NCI-H510A (cell line): ENCODE measurements at places on chromosomes 3 and 15.

DNA sequence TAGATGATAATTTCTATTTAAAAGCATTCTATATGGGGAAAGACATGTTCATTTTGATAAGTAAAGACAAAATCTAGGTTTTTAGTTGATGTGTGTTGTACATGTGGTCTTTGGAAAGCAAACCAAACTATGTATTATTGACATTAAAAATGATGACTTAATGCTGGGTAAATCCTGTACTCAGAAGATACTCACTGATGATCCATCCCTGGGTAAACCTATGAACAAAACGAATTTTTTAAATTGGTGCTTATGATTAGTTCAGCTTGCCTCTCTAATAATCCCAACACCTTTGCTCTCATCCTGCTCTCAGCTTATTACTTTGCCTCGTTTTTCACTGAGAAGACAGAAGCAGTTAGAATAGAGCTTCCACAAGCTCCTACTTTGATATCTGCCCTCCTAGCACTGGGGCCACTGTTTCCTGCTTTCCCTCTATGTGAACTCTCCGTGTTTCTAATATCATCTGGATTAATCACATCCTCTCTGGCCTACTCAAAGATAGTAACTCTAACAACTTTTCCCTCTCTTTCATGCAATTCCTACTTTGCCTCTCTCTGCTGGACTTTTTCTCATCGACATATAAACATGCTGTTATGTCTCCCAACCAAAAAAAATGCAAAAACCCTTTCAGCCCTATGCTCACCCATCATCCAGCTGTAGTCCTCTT, 29.3 kb downstream of the RARRES1 start:
- no peak for DNase-seq

- DNase-seq = no peak
Measured at GRCh38 chr3:102099913-102100312, 250.6 kb downstream of the NFKBIZ start.

DNA sequence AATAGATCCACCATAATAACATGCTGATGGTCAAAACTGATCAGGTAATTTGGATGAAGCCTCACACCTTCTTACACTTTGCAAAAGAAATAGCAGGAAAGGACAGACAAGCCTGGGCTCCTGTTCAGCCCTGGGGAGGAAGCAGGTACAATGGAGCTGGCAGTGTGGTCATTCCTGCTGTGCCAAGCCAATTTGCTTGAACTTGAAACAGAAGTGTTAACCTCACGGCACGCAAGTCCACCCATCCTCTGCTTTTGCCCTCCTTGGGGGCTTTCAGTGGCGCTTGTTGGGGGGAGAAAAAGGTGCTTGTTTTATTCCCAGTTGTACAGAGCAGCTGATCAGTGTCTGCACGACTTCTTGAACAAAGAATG, 36.8 kb upstream of the RFTN1 start:
- no peak for DNase-seq

- no peak for DNase-seq
Measured at GRCh38 chr3:150681057-150681456, 22.7 kb downstream of the ERICH6 start.

GRCh38 chr3:159005137-159005536, 203.3 kb downstream of the MFSD1 start:
- no peak for DNase-seq

DNA sequence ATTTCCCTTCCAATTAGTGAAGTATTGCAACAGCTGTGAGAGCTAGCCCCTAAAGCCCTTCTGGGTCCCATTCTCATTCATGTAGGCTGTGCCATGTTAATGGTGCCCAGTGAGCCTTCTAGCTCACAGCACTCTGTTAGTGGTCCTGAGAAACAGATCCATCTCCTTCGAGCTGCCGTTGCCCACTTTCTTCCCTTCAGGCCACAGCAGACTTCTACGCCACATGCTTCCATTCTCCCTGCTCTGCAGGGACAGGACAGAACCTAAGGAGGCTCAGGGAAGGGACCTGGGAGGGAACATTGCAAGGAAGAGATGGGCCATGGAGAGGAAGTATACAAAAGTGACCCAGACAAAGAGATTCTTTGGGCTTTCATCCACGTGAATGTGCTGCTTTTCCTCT, 11.7 kb upstream of the STARD5 start:
- no peak for DNase-seq

DNA sequence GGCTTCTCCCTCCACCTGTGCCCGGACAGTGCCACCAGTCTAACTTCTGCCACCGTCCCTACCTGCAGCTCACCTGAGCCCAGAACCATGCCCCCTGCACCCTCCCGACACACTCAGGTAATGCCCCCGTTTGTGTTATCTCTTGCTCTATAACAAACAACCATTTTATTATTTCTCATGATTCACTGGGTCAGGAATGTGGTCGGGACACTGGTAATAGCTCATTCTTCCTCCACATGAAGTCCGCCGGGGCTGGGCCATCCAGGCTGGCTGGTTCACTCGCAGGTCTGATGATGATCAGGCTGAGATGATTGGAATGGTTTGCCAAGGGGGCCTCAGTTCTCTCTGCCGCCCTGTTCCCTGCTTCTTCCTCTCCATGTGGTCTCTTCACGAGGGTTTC, 20.3 kb upstream of the NR2E3 start:
- DNase-seq = no peak

DNA sequence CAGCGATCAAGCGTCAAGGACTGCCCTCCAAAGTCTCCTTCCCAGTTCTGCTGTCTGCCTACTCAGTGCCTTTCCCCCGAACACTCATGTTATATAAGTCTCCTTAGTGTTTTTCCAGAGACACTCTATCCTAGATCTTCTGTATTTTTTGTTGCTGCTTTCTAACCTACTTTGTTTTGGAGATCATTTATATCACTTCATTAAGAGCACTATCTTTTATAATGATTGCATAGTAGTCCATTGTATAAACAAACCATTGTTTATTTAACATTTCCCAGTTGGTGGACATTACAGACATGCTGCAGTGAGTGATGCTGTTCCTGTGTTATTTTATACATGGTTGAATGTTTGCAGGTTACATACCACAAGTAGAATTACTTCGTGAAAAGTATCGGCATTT, 47.1 kb downstream of the SLC25A26 start:
- DNase-seq = no peak

- DNase-seq = no peak
Measured at GRCh38 chr3:36147934-36148558, 232.3 kb upstream of the STAC start.

- DNase-seq = no peak
Measured at GRCh38 chr15:51634591-51635198, 12.1 kb upstream of the DMXL2 start.

DNA sequence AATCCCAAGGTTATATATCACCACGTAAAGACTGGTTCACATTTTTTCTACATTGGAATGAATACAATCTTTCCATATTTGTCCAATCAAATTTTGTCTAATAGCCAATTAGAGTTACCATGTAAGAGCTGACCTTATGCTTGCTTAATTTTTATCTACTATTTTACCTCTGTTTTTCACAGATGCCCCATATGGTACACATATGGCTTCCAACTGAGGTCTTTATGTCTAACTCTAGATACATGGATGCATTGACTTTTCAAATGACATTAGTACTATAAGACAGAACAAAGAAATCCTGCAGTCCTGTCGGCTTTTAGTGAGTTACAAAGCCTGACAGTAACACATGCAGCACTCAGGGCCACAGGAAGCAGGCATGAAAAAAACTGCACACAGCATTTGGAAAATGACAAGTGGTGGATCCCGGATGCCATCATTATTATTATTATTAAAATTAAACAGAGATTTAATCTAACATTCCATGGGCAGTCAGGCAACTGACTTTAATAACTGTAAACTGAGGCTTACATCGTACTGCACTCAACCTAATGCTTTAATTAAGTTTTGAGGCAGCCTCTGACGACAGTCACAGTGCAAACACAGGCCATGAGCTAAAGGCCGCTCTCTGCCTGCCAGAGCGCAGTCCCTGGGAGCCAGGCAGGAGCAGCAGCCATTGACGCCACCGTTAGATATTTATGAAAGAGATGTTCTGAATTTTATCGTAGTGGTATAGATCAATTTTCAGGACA, 113.9 kb upstream of the TMCO5A start:
- no peak for DNase-seq

DNA sequence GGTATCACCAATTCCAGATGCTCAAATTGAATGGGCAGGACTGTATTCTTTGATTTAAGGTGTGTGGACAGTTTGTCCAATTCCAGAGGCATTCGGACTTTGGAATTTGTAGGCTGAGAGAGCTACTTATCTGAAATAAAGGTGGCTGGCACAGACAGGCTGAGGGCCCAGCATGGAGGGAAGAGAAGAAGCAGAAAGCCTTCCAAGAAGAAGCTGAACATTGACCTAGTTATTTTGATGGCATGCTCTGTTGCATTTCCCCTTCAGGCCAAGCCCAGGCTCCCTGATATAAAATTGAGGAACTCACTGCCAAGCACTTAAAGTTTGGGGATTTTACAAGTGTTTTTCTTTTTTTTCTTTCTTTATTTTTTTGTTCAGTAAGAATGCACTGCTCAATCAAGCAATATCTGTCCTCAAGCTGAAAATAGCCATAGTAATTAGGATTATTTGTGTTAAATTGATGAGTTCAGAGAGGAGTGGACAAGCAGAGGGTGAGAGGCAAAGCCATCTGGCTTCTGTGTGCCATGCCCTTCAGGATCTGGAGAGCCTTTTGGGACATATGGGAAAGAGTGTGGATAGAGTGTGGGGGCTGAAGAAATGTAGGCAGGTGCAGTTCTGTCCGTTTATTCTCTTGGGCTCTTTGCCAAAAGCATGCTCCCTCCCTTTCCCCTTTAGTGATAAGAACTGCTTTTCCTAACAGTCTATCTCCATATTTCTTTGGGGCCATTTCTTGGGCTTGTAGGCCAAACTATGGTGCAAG, 148.9 kb downstream of the OXSM start:
- DNase-seq = no peak

- no peak for DNase-seq
Measured at GRCh38 chr3:191944835-191945234, 483.9 kb downstream of the PYDC2 start.

- no peak for DNase-seq
Measured at GRCh38 chr3:151047636-151048035, 37.8 kb upstream of the MED12L start.

- no peak for DNase-seq
Measured at GRCh38 chr3:20401253-20401652, 215.2 kb upstream of the SGO1 start.

GRCh38 chr15:80744415-80744814, 34.8 kb upstream of the CEMIP start:
- DNase-seq = no peak

- DNase-seq = no peak
Measured at GRCh38 chr3:21752749-21753347, 1.8 kb upstream of the ZNF385D start.

- no peak for DNase-seq
Measured at GRCh38 chr15:83673385-83673784, 19.5 kb downstream of the ADAMTSL3 start.

DNA sequence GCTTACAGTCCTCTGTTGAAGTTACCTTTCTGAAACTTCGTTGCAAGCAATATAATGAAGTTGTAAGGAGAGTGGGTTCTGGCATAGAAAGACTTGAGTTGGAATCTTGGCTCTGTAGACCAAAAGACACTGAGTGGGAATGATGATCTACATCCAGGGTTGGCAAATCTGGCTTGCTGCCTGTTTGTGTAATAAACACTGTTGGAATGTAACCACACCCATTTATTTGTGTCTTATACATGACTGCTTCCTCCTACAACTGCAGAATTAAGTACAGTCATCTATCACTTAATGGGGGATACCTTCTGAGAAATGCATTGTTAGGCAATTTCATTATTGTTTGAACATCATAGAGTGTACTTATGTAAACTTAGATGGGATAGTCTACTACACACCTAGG, 178.4 kb upstream of the SUCLG2 start:
- no peak for DNase-seq

GRCh38 chr3:183554377-183554776, 1.1 kb downstream of the KLHL6 start:
- no peak for DNase-seq

DNA sequence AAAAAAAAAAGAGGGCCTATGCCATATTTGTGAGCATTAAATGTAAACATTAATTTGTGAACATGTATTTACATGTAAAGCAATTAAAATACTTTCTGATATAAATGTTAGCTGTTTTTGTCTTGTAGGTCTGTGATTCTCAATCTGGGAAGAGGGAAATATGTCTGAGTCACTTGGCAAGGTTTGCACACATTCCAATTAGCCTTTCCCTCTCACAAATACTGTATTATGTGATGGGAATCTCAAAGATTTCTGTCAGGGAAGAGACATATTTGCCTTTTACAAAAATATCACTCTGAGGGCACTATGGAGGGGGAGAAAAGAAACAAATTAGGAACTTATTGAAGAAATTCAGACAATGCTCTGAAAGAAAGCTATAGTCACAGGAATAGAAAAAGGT, 483.6 kb downstream of the GBE1 start:
- no peak for DNase-seq

DNA sequence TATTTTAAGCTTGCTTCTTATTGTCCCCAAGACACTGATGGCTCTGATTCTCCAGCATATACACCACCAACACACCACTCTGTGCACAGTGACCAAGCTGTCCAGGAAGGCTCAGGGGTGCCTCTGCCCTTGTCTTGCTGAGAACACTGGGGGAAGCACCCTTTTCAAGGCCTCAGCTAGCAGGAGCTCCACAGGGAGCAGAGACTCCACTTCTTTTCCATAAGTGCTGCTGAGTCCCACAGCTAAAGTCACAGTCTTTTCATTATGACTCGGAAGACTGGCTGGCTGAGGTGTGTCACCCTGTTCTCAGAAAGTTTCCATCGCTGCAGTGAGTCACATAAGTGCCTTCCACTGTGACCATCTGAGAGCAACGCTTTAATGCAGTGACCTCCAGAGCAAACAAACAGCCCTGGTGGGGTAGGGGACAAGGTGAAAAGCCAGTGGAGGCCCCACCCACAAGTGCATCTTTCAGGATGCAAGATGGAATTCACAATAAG, 226.9 kb upstream of the CHRNA7 start:
- no peak for DNase-seq

DNA sequence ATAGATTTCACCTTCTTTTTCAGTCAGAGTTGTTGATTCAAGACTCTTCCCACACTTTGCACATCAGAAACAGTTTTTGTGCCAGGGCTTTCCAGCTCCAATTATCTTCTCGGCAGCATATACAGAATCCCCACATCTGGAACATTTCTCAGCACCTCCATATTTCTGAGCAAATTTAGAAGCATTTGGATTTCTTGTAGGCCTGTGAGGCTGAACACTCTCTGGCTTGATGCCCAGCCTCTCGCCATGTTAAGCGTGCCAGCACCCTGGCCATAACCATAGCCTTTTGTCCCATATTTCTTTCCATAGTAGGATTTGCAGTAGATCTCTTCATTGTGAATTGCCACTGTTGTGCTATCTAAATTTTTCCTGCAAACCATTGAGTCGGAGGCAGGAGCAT, 28.3 kb downstream of the CD80 start:
- DNase-seq = no peak

GRCh38 chr3:159029306-159030026, 227.6 kb downstream of the MFSD1 start:
- no peak for DNase-seq

DNA sequence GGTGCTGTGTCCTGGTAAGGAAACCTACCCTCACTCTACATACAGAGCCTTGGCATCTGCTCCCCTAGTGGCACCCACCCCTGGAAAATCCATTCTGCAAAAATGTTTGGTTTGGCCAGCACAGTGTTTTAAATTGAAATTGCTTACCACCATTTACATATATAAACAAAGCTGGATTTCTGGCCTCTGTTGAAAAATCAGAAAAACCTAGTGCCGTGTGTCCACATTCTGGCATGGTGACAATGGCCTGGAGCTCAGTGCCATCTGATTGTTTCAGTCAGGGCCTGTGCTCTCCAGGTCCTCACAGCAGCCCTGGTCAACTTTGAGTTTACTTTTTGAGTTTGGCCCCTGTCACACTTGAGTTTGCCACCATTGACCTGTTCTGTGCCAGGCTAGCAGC, 2.9 kb upstream of the IL17RC start:
- DNase-seq = no peak
